Heart right ventricle (tissue), 16 donors: ENCODE measurements at places on chromosomes 1 and 21.

DNA sequence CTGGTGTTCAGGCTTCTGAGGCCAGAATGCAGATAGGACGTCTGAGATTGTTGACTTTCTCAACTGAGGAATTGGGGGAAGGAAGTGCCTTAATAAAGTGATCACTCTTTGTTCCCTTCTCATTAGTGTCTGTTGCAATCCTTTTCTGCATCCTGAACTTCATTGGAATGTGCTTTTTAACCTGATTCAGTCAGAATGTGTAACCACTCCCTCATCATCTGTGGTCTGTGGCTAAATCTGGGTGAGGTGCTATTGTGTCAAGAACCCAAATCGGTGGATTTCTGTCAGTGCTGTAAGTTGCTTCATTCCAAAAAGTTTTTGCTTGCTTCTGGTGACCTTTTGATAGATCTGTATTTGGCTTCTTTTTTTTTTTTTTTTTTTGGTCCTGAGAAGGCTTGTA lies 38.2 kb downstream of the ARID1A start:
- no peak for DNase-seq

DNA sequence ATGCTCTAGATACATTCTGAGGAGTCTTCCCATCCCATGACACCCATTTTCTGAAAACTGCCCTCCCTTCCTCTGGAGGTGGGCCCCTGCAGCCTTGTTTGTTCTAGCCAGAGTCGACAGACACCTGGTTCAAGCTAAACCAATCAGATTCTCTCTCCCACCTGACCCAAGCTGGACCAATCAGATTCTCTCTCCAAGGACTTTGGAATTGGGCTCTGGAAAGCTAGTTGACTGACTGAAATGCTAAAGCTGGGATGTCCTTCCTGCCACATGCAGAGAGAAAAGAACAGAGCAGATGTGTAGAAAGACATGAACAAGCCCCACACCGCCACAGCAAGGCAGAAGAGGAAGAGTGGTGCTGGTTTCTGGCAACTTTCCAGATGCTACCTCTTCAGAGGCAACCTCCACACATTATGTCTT lies 24.6 kb downstream of the ASAP3 start:
- DNase-seq, result no peak

GRCh38 chr1:157153746-157154145 lies 15.6 kb upstream of the ETV3 start:
- DNase-seq, result no peak

DNA sequence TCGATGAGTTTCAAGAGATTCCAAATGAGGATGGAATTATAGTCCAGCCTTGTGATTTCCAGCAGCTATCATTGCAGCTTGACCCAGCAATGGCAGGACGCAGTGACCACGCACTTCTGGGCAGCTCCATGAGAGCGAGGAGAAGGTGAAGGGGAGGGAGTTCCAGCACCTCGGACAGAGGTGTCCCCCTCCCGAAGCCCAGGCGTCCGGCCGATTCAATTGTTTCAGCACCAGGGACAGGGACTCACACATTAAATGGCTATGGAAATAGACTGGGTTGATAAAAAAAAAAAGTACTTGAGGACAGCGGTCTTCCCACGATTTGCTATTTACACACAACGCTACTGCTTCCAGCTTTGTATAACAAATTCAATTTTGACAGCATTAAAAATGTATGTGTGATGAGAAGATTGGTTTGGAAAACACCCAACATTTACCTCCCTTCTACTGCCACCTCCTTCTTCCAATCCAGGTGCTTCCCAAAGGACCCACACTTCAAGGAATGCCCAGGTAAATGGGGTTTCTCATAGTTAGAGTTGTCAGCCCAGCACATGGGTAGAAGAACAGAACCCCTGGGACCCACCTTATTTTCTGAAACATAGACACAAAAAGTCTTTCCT lies 71.8 kb downstream of the DISP3 start:
- DNase-seq, result peak; percentile 42

DNA sequence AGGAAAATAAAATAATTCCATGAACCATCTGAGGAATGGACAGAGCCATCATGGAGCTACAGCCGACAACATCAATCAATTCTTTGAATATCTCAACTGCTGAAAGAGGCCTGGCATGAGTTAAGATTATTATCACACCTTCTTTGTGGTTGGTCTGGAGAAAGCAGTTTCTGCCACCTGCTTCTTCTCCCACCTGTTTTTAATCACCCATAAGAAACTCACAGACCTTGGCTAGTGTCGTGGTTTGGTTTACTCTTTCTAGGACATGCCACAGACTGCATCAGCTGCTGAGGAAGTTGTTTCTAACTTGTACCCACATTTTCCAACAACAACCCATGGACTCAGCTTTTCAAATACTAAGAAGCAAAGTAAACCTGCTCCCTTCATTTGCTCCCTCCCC lies 65.6 kb downstream of the NTPCR start:
- no peak for DNase-seq

DNA sequence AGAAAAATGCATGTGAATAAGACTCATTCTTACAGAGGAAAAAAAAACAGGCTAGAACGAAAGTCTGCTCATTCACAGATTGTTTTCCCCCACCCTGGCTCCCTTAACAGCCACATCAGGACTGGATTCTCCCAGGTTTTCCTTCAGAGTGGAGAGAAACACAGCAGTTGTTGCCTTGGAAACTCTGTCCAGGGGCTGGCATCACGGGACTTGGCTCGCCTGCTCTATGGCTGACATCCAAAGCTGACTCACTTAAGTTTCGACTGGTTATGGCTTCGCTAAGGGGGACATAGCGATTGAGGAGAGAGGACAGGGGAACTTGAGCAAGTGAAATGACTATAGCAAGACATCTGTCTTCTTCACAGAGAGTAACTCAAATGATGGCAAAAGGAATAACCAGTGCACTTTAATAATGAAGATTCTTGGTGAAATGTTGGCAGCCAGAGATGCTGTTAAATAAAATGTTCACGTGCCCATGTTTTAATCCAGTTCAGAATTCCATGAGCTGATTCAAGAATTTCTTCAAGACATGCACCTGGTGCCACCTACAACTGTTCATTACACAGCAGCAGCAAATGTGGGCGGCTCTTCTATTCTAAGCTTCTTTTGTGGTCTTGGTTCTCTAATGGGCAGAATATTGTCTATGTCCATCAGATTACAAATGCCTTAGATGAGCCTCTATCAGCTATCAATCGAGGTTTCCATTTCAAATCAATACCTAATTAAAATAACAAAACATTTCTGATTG lies 21.8 kb downstream of the MIS18A start:
- DNase-seq, result peak; percentile 63

GRCh38 chr1:83815330-83815729 lies 183.6 kb downstream of the TTLL7 start:
- peak; percentile 7 for DNase-seq
